ENCODE measurements at places on chromosomes 7 and 10.

- no peak for DNase-seq
Observed at GRCh38 chr7:47725031-47725780, 143.3 kb upstream of the TNS3 start.

GRCh38 chr7:14738086-14738485 is 164.5 kb downstream of the DGKB start:
- no peak for DNase-seq

DNA sequence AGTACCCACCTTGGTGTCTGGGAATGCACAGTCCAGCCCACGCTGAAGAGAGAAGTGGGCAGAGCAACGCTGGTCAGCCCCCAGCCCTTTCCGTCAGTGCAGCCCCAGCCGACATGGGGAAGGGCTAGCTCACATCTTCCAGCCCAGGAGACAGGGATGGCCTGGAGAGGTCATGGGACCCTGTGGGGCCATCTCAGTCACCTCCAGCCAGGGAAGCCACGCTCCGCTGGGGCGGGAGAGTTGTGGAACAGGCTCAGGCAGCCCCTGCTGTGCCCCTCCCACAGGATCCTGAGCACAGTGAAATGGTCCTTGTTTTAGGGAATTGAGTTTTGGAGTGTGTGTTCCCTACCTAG is 85.1 kb downstream of the PAXIP1 start:
- no peak for DNase-seq

GRCh38 chr10:24779737-24780136 is 56.0 kb upstream of the ARHGAP21 start:
- no peak for DNase-seq

GRCh38 chr7:25375805-25376600 is 147.7 kb upstream of the NPVF start:
- DNase-seq = no peak
